Urinary bladder (tissue), 4 donors: ENCODE measurements at places on chromosomes 3 and 15. TPM values are rescaled to one million over a fixed set of nuclear protein-coding genes. Genes with fewer than 3 reads are reported as not detected.

The C3orf49 gene
- polyA plus RNA-seq = not detected

GRCh38 chr3:24502690-24503089 is 8.0 kb upstream of the THRB start:
- DNase-seq = no peak

- no peak for DNase-seq
These were observed 55.8 kb upstream of the ACAD9 start for GRCh38 chr3:128823631-128824030.

The TNFSF10 gene
- 29.4 TPM for polyA plus RNA-seq

GRCh38 chr3:152620395-152620794 is 214.5 kb upstream of the P2RY1 start:
- DNase-seq = no peak

DNA sequence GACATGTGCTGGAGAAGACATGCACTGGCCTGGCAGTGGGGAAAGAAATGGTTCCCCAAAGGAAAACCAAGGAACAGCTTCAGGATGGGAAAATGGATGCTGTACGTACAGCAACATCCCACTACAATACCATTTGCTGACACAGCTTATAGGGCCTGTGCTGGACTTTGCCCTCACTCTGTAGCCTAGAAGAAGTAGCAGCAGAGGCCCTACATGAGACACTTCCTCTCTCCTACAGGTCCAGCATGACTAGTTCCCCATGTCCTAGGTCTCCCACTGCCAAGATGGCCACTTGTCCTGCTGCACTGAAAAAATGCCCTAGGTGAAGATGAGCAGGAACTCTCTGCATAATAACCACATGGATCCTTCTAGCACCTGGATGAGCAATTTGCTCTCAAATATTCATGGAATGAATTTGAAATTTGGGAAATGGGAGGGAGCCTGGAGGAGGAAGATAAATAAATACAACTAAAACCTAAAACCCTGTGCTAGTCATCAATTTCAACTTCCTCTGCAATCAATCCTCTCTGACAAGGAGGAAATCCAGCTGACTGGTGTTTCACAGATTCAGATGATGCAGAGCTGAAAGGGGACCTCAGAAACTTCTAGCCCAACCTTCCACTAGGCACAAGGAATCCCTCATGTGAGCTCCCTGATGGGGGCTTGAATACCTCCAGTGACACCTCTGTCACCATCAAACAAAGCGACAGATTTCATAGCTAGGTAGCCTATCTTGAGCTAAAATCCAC is 514.3 kb upstream of the PPP2R3A start:
- DNase-seq = no peak

The XCR1 gene
- polyA plus RNA-seq = 0.77 TPM

DNA sequence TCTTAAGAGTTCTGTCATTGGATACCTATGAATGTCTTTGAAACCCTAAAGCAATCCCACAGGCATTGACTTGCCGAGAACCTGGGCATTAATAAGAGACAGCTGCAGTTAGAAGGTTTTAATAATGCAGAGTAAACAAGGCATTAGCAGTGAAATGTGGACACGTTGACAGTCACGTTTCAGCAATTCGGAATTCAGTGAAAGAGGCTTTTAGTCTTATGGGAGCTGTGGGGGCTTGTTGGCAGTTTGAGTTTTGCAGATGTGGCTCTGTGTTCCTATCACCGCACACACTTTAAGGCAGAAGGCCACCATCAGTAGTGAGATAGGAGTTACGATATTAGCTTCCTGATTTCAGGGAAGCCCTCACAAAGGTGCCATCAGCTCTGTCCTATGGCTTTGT is 145.2 kb upstream of the NUDT16 start:
- DNase-seq = no peak

The SLC2A2 gene
- 0.09 TPM for polyA plus RNA-seq

GRCh38 chr3:186235554-186235953 is 126.5 kb downstream of the DGKG start:
- no peak for DNase-seq
